Memory B cell (primary cell): ENCODE measurements at places on chromosomes 6 and 20.

DNA sequence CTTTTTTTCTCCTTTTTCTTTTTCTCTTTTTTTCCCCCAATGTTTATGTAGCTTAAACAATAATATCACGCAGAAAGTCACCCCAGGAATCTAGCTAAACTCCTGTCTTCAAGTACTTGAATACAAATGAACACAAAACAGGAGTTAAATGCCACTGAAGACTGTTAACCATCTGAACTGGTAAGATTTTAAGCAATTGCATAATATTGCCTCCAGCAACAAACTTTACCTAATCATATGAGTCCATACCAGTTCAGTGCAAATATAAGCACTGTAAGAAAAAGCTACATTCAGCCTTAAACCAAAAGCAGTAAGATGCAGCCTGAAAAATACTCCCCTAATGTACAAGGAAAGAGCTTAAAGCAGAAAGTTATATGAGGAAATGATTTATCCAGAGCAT is 173.9 kb upstream of the TFAP2D start:
- no peak for DNase-seq
- H3K36me3 ChIP-seq: no peaks in the 10 kb centered on the region
- H3K4me3 ChIP-seq: no peak overlapping the region
- H3K27me3 ChIP-seq: no peaks in the 10 kb centered on the region
- H3K27ac ChIP-seq: no peak overlapping the region

GRCh38 chr20:21139881-21140566 is 14.1 kb downstream of the KIZ start:
- H3K27ac ChIP-seq: no peak overlapping the region
- H3K36me3 ChIP-seq: peaks cover 30% of the 10 kb centered on the region
- peaks cover 3% of the 10 kb centered on the region for H3K4me1 ChIP-seq
- no peak overlapping the region for H3K4me3 ChIP-seq
- DNase-seq: no peak

DNA sequence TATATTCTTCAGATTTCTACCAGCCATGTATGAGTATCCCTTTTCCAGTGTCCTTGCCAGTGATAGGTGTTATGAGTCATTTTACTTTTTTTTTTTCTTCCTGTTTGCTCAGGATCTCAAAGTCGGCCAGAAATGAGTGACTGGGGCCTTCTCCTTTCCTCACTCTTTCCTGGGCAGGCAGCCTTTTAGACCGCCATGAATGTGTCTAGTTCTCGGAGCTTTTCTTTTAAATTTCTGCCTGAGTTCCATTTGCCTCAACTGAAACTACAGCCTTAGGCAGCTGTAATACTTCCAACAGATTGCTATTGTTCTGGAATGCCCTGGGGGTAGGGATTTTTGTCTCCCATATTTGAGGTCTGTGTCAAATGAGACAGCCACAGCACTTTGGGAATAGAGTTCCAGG is 83.7 kb downstream of the STXBP5 start:
- no peak for DNase-seq
- peaks cover 8% of the 10 kb centered on the region for H3K4me1 ChIP-seq
- no peaks in the 10 kb centered on the region for H3K27me3 ChIP-seq
- no peaks in the 10 kb centered on the region for H3K36me3 ChIP-seq
- no peak overlapping the region for H3K4me3 ChIP-seq

DNA sequence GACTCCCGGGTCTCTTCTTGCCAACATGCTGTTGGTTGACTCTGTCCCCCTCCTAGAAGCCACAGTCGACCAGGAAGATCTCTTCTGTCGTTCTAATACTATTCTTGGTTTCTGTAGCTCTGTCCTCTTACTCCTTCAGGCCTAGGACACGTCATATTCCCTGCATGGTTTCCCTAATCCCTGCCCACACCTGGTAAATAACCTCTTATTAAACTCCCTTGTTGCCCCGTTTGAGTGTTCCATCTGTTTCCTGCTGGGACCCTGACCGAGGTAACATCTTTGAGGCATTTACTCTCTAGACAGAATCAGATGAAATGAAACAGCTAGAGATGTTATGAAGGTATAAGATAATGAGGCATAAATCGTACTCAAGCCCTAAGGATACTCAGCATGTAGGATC is 68.1 kb downstream of the PLCB4 start:
- DNase-seq: no peak
- no peak overlapping the region for H3K27ac ChIP-seq
- no peaks in the 10 kb centered on the region for H3K36me3 ChIP-seq
- no peak overlapping the region for H3K4me3 ChIP-seq
- no peaks in the 10 kb centered on the region for H3K27me3 ChIP-seq
- no peaks in the 10 kb centered on the region for H3K4me1 ChIP-seq

DNA sequence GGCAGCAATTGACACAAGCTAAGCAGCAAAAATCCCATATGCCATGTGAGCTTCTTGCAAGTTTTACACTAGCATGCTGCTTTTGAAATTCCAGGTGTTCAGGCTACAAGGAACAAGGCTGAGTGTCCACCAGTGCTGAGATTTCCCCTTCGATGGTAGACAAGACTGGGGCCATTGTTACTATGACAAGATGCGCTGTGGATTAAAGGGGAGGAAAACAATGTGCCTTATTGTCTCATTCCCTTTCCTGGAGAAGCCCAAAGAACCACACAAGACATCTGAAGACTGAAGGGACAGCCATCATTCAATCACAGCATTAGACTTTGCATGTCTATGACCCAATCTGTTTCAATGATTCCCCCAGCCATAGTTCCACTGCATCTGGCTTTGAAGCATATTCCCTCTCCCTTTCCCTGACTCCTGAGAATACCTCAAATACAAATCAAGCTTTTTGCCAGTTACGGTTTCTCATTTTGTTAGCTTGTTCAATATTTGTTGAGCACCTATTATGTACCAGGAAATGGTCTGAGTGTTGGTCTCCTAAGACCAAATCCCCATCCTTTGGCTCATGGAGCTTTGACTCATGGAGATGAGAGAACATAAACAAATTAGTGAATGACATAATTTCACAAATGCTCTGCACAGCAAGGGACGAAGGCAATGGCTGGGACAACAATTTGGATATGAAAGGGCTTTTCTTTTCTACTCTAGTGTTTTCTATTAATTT is 23.4 kb upstream of the SCGN start:
- peaks cover 9% of the 10 kb centered on the region for H3K27me3 ChIP-seq
- no peaks in the 10 kb centered on the region for H3K4me1 ChIP-seq
- H3K4me3 ChIP-seq: no peak overlapping the region
- no peak for DNase-seq

- peaks cover 33% of the 10 kb centered on the region for H3K4me1 ChIP-seq
- peak overlapping the region; percentile 82 for H3K27ac ChIP-seq
- peak; percentile 38 for DNase-seq
- peak overlapping the region; percentile 78 for H3K4me3 ChIP-seq
- H3K27me3 ChIP-seq: no peaks in the 10 kb centered on the region
Observed at GRCh38 chr20:19937651-19938420, 79.3 kb upstream of the NAA20 start.

- no peak for DNase-seq
- H3K4me1 ChIP-seq: peaks cover 28% of the 10 kb centered on the region
- no peak overlapping the region for H3K4me3 ChIP-seq
- no peak overlapping the region for H3K27ac ChIP-seq
Observed at GRCh38 chr6:41376176-41376575, 40.8 kb downstream of the NCR2 start.

DNA sequence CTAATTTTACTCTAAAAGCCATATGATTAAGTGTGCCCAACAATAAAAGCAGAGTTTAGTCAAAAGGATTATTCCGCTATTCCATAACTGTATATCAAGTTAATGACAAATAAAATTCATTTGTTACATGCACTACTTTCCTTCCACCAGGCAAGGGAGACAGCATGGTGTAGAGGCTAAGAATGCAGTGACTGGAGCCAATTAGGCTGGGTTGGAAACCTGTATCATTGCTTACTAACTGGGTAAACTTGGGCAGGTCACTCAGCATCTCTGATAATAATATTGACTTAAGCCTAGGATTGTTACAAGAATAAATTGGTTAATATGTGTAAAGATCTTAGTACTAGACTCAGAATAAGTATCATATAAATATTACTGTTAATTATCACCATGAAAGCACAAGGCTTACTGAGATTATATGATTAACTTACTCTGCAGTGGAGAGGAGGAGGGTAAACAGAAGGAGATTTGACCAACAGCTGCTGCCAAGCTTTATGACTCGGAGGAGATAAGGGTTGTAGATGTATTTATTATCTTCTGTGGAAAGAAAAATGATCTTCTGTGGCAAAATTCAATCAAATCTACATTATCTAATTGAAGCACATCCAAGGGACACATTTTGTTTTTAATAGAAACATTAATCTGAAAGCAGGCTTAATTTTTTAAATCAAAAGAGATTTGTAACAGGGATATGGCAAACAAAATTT is 1459.9 kb downstream of the GRIK2 start:
- no peak overlapping the region for H3K27ac ChIP-seq
- no peaks in the 10 kb centered on the region for H3K27me3 ChIP-seq

GRCh38 chr20:21534453-21534852 is 20.6 kb upstream of the NKX2-2 start:
- no peak for DNase-seq
- H3K4me3 ChIP-seq: no peak overlapping the region
- H3K27me3 ChIP-seq: peaks cover 4% of the 10 kb centered on the region
- H3K36me3 ChIP-seq: no peaks in the 10 kb centered on the region

GRCh38 chr6:129598244-129599187 is 111.5 kb downstream of the ARHGAP18 start:
- H3K27me3 ChIP-seq: no peaks in the 10 kb centered on the region
- no peak overlapping the region for H3K27ac ChIP-seq
- no peaks in the 10 kb centered on the region for H3K36me3 ChIP-seq
- H3K4me3 ChIP-seq: no peak overlapping the region

GRCh38 chr20:24598996-24599395 is 129.6 kb downstream of the SYNDIG1 start:
- no peaks in the 10 kb centered on the region for H3K36me3 ChIP-seq
- H3K27me3 ChIP-seq: peaks cover 2% of the 10 kb centered on the region
- H3K4me3 ChIP-seq: no peak overlapping the region
- H3K27ac ChIP-seq: no peak overlapping the region

- peaks cover 1% of the 10 kb centered on the region for H3K27me3 ChIP-seq
- H3K27ac ChIP-seq: peak overlapping the region; percentile 25
- H3K4me1 ChIP-seq: peaks cover 20% of the 10 kb centered on the region
- peak overlapping the region; percentile 25 for H3K4me3 ChIP-seq
- DNase-seq: no peak
Observed at GRCh38 chr6:32462609-32463008, 22.9 kb downstream of the HLA-DRA start.

DNA sequence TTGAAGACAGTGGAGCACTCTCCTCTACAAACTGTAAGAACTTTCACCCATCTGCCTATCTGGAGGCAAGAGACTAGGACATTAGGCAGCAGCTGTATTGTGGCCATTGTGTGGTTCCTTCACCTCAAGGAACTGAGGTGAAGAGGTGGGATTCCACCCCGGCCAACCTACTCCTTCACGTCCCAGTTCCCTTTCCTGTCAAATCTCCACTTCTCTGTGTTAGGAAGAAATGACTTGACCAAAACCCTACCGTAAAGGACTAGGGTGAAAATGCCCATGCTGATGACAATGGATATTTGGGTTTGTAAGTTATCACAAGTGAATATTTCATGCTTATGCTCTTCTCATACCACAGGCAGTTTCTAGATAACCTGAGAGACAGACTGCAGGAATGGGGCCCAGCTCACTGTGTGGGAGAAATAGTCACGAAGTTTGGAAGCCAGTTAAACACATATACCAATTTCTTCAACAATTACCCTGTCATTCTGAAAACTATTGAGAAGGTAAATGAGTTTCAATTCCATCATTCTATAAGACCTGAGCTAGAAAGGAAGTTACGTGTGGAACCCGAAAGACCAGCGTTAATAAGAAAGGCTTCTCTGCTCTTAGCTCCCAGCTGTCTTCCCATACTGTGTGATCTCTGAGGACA is 86.6 kb downstream of the ECT2L start:
- H3K27me3 ChIP-seq: no peaks in the 10 kb centered on the region
- H3K4me3 ChIP-seq: no peak overlapping the region
- H3K4me1 ChIP-seq: no peaks in the 10 kb centered on the region
- no peak overlapping the region for H3K27ac ChIP-seq
- H3K36me3 ChIP-seq: no peaks in the 10 kb centered on the region
- no peak for DNase-seq

GRCh38 chr20:41011551-41012067 is 17.0 kb upstream of the TOP1 start:
- H3K4me3 ChIP-seq: peak overlapping the region; percentile 61
- no peaks in the 10 kb centered on the region for H3K36me3 ChIP-seq
- H3K4me1 ChIP-seq: peaks cover 25% of the 10 kb centered on the region
- no peaks in the 10 kb centered on the region for H3K27me3 ChIP-seq
- DNase-seq: peak; percentile 53

- no peak overlapping the region for H3K4me3 ChIP-seq
- DNase-seq: no peak
- peaks cover 2% of the 10 kb centered on the region for H3K36me3 ChIP-seq
- no peaks in the 10 kb centered on the region for H3K27me3 ChIP-seq
- H3K27ac ChIP-seq: no peak overlapping the region
- H3K4me1 ChIP-seq: peaks cover 25% of the 10 kb centered on the region
Observed at GRCh38 chr6:16503241-16503775, 258.0 kb downstream of the ATXN1 start.

DNA sequence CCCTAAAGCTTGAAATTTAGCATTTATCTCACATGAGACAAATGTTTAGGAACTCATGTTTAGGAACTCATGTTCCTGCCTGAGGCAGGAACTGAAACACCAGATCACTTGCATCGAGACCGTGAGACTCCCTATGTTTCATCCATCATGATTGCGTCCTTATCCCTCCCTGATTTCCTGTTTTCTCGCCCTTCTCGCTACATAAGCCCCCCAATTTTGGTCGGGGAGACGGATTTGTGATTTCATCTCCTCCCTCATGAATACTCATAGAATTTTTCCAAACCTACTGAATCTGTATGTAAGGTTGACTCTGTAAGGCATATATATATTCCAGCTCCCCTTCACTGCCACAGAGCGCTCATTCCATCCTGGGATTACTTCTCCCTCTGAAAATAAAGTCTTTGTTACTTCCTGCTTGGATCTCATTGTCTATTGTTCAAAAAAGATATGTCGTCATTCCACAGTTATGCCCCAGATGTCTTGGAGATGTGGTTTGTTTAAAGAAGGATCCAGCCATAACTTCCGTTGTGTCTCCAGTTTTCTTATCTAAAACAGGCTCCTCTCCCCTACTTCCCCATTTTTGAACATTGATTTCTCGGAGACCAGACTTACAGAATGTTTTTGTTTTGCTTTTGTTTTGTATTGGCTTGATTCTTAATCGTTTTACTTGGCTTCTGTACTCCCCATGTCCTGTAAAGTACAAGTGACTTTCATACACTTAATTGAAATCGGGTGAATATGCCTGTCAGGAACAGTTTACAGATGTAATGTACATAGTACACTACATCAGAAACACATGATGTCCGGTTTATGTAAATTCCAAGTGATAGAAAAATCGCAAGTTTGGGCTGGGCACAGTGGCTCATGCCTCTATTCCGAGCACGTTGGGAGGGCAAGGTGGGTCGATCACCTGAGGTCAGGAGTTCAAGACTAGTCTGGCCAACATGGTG is 118.7 kb downstream of the HFE start:
- peaks cover 7% of the 10 kb centered on the region for H3K4me1 ChIP-seq
- peak; percentile 35 for DNase-seq
- H3K27me3 ChIP-seq: no peaks in the 10 kb centered on the region
- peaks cover 2% of the 10 kb centered on the region for H3K36me3 ChIP-seq
